Brain microvascular endothelial cell (primary cell): ENCODE measurements at places on chromosomes 12 and 14.

DNA sequence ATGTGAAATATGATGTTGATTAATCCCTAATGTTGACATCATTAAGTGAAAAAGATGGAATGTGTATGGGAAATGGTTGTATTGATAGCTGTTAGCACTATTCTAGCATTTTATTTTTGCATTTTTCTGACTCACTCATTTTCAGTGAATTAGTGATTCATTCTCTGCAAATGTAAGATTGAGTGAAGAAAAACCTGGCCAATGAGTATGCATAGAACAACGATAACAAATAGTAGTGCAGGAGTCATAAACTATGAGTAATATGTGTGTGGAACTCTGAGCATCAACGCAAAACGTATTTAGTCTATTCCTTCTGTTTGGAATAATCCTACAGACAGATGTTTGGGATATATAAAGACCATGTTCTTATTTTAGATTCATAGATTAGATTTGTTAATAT lies 76.3 kb upstream of the RTL1 start:
- peak; percentile 46 for DNase-seq

- DNase-seq, result no peak
Observed at GRCh38 chr12:111398530-111398929, 7.2 kb upstream of the SH2B3 start.

- DNase-seq, result no peak
Observed at GRCh38 chr14:64060199-64060545, 207.4 kb downstream of the SYNE2 start.

DNA sequence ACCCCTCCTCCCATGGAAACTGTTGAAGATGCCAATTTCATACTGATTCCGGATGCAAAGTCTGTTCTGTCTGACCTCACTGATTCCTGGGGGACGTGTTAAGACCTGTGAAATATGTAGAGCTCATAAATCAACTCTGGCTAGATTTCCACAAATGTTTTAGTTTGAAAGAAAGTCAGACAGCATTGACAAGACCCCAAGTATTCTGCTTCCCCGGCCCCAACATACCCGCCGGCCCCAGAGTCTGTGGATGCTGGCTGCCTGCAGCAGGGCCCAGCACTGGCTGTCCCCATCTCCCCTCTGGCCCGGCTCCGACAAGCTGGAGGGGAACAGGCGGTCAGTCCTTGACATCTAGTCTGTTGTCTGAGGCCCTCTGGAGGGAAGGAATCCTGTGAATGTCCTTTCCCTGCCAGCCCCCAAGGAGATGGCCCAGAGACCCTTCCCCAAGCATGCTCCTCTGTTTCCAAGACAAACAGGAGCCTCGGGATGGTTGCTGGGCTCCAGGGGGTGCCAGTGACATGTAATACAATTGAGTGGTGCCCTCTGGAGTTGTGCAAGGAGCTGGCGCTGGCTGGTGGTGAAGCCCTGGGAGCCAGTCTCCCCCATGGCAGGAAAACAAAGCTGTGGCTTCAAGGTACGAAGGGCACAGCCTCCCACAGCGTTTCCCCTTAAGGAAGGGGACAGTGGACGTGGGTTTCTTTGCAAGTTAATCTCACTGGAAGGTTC lies 22.3 kb downstream of the FBLN5 start:
- no peak for DNase-seq

DNA sequence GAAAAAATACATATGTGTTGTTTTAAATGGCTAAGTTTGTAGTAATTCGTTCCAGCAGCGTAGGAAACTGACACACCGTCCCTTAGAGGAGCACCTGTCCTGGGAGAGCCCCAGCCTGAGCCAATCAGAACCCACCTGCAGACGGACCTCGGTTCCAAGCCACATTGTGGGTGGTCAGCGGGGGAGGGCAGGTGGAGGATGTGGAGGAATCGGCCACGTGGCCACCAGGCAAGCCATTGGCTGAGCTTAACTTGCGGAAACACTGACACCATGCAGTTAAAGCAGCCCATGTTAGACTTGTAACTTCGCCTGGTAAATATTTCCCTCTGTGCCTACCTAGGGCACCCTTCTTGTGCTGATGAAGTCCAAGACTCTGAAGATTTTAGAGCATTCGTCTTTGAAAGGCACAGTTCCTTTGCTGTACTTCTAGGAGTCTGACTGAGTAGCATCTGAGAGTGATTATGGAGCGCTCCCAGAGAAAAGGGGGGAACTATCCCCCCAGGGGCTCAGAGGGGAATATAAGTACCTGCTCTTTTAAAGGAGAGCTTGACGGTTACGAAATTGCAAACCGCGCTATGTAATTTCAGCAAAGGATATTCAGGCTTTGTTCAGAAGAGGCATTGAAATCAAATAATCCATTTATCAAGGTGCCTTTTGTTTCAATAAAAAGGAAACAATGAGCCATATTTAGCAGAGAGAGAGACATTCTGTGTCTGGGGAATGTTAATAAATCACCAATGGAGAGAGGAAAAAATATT lies 135.7 kb downstream of the TMEM132C start:
- no peak for DNase-seq

DNA sequence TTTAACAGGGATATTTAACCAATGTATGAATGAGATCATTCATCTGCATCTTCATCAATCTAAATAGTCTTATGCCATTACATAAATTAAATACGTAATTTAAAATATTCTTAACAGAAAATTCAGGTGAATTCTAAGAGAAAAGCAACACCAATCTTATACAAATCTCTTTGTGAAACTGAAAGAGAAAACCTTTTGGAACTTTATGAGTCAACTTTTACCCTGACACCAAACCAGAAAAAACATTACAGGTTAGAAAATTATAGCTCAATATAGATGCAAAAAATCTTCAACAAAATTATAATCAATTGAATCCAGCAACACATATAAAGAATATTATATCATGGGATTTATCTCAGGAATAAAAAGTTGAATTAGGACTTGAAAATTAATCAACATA lies 3.4 kb downstream of the GLIPR1L1 start:
- DNase-seq, result no peak

DNA sequence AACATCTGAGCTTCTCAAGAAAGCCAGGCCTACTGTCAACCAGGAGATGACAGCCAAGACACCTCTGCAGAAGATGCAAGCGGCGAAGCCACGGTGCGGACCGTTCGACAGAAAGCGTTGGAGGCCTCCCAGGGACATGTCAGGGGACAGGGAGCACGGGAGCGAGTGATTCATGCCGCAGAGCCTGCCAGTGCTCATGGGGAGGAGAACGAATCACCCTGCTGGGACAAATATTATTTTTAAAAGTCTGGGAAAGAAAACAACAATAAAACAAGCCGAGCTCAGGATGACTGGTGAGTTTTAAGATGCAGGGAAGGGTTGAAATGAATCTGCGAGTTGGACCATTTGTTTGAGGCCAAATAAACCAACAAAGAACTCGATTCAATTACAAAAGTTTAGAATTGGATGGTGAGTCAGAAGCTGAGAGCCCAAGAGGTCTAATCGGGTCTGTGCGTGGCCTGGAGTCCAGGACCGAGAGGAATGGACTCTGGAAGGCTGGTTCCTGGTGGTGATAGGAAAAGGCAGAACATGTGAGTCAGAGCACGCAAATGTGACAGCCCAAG lies 91.0 kb downstream of the RBM19 start:
- DNase-seq, result peak; percentile 85

GRCh38 chr14:39417014-39417413 lies 15.2 kb downstream of the FBXO33 start:
- no peak for DNase-seq

- DNase-seq, result peak; percentile 15
Observed at GRCh38 chr12:106760184-106760531, 14.3 kb upstream of the RIC8B start.

DNA sequence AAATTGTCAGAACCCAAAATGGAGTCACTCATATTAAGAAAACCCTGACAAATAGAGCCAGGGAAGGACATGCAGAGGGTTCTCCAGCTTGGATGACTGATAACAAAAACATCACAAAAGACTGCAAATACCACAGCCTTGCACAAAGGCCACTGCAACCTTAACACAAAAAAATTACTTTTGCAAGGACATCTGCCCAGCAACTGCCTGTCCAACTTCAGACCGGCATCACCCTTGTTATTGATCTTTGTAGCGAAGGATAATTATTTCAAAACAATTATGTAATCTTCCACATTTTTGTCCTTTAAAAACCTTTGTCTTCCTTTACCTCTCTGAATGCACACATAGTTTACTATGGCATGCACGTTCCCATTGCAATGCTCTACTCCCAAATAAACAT lies 100.6 kb upstream of the TBX3 start:
- no peak for DNase-seq

DNA sequence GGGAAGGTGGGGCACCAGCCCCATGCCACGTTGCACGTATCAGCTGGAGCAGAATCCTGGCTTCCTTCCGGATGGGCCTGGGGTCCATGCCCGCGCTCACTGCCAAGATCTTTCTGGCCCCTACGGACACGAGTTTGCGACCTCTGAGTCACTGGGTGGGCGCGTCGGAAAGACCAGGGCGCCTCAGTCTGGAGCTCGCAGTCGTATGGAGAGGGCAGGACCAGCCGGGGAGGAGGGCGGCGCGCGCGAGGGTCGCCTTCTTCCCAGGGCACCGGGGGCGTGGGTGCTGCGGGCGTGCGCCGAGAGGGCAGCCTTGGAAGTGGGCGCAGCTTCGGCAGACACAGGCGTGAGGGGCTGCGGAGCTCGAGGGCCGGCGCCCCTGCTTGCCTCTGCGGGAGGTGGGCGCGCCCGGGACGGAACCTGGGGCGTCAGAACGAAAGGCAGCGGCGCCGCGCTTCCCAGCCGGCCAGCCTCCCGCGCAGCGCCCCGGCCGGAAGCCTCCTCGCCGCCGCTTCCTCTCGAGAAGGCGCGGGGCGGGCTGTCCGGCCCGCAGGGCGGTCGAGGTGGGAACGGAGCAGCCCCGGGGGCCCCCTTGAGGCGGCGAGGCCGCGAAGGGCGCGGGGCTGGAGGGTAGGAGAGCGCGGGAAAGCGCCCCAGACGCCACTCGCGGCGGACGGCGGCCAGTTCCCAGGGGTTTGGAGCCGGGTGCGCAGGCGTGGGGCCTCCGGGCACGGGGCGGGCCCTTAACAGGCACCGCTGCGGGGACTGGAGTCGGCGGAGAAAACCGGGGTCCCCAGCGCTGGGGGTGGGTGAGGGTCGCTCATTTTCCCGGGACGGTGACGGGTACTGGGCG lies at the start of gene ARL6IP4:
ARL6IP4 (plus strand) TSS at position 499 of the 853 bp plus-strand sequence. CDS start 459 bp downstream, outside the sequence.
- DNase-seq, result peak; percentile 24

DNA sequence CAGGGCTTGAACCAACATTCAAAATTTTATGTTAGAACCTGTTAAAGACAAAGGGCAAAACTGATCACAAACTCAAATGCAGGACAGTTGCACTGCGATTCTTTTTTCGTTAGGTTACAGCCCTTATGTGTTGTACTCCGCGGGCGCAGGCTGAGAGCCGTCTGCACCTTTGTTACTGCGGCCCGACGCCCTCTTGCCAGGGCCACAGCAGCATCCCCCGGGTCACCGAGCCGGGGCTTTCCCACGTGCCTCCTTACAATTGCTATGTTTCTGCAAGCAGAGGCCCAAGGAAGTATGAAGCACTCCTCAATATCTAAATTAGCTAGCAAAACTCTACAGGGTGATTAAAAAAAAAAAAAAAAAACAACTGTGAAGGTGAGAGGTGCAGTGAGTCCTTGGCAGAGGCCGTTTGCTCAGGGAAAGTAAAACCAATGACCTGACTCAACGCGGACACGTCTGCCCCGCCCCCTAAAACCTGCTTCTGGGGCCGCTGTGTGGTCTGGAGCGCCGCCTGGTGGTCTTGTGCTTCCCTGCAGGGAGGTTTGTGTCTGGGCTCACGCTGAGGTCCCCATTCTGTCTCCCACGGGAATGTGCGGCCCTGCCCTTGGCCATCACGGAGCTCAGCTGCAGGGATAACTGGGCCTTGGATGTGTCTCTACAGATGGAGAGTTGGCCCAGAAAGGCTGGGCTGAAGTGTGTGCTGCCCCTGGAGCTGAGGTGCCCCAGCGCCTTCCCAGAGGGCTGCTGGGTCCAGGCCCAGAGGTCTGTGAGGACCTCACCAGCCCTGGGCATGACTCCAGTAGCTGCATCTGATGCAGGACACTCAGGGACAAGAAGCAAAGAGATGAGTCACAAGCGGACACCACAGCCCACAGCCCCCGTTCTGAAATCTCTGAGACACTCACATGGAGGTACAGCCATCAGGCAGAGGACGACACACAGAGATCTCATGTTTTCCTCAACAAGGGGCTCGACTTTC lies 418.5 kb downstream of the TMEM121 start:
- DNase-seq, result no peak

DNA sequence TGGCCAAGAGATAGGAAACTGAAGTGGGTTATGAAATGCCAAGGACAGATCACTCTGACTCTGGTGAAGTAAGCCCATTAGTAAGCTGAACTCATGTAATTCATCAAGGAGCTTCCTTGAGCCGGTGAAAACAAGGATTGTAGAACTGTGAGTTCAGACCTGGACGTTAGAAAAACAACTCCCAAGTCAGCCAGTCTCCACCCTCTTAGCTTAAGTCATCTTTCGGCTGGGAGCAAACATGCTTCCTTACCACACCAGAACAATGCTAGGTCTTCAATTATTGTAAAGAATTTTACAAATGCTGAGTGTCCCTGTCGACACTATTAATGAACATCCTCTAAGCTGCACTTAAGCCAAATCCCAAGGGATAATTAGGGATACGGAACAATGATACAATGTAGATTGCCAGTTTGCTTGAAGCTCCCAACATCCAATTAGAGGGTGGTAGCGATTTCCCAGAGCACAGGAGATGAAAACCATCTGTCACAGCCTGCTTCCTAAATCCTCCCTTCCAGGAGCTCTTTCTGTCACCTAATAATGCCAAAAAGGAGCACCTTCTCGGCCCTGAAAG lies 45.7 kb upstream of the VASH1 start:
- no peak for DNase-seq

GRCh38 chr12:98492580-98493140 lies 22.7 kb upstream of the TMPO start:
- DNase-seq, result no peak

- DNase-seq, result no peak
Observed at GRCh38 chr12:108806346-108806745, 51.0 kb downstream of the SSH1 start.

DNA sequence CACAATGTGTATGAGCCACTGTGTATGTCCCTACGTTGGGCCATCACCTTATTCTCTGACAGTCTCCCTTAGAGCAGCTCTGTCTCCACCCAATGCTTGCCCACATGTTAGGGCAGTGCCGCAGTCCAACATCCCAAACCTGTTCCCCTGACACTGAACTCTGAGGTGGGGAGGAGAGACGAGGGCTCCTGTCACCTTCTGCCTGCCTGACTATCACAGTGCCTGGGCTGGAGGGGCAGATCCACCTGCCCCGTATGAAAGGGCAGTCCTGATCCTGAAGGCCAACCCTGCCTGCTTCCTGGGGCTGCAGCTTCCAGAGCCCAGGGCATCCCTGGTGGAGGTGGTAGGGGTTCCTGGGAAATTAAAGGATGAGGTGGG lies 2.2 kb downstream of the TGM1 start:
- DNase-seq, result no peak

- DNase-seq, result no peak
Observed at GRCh38 chr14:73245480-73246325, 8.4 kb downstream of the PAPLN start.

- DNase-seq, result peak; percentile 67
Observed at GRCh38 chr12:124921200-124922031, 7.0 kb upstream of the UBC start.

- DNase-seq, result no peak
Observed at GRCh38 chr14:74702293-74702692, 10.6 kb downstream of the AREL1 start.
